ENCODE measurements at places on chromosomes 12 and 14. TPM values are rescaled to one million over a fixed set of nuclear protein-coding genes. Genes with fewer than 3 reads are reported as not detected.

Gene EMC9
- polyA plus RNA-seq = 18.4 TPM

Gene WIF1
- polyA plus RNA-seq = 3.2 TPM

Gene ADAM21
- polyA plus RNA-seq = 0.65 TPM

Gene GPRC5A
- 6.1 TPM for polyA plus RNA-seq

DNA sequence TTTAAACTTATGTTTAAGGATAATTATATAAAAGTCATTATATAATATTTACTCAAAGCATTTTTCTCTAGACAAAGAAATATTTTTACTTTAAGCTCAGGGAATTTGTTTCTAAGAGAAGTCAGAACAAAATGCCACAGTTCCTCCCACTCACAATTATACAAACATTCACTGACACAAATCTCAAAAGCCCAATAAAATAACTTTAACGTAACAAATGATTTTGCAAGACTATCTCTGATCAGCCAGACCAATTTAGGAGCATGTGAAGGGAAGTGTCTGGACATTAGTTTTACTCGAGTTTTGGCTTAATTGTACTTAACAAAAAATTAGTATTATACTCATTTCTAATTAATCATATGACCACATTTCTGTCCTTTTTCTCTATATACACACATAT lies 41.2 kb downstream of the COCH start:
- DNase-seq = no peak

DNA sequence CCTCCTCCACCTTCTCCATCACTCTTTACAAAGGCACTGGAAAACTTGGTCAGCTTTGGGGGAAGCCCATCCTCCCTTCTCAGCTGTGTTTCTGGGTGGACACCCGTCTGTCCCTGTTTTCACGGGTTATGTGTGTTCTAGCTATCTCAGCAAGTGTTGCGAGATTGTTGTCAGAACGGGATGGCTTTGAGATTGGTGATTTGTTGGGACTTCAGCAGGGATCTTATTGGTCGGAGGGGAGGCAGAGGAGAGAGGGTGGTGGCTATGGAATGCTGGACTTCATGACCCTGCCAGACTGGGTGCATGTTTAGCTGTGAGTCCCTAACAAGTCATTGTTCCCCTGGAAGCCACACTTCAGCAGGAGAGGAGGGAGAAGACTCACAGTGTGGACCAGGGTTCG lies 2.1 kb downstream of the USP5 start:
- DNase-seq = no peak

GRCh38 chr14:32068708-32069107 lies 8.4 kb upstream of the ARHGAP5 start:
- DNase-seq = no peak

All from renal cortex interstitium (tissue), 15 donors.